ENCODE measurements at places on chromosomes 16 and 17.

DNA sequence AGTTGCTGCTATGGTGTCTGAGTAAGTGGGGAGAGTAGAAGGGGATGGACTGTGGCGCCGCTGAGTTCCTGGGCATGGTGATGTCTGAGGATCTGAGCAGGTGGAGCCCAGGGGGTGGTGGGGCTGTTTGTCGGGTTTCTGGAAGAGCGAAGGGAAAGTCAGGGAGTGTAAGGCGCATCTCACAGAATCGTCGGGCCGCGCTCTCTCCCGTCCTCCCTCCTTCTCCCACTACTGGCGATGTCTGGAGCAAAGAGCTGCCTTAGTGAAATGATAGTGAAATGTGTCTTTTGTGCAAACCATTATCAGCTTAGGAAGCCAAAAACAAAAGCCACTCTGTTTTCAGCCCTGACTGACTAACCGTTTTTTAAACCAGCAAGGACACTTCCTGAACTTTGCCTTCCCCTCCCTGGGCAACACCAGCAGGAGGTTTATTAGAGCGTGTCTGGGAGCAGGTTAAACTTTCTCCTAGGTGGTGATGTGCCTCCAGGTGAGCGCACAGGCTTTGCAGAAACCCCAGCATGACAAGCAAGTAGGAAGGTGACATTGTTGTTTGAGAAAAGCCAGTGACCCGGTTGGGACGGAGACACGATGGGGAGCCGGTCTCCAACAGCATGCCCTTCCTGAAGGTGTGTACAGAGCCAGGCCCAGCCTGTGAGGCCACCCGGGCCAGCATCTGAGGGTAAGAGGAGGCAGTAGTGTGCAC, 49.1 kb downstream of the RAB11FIP3 start:
- H3K4me3 ChIP-seq = no peak overlapping the region
- peaks cover 51% of the 10 kb centered on the region for H3K4me1 ChIP-seq
- no peaks in the 10 kb centered on the region for H3K27me3 ChIP-seq
- peaks cover 11% of the 10 kb centered on the region for H3K36me3 ChIP-seq
- no peak for DNase-seq
- no peak overlapping the region for H3K27ac ChIP-seq

DNA sequence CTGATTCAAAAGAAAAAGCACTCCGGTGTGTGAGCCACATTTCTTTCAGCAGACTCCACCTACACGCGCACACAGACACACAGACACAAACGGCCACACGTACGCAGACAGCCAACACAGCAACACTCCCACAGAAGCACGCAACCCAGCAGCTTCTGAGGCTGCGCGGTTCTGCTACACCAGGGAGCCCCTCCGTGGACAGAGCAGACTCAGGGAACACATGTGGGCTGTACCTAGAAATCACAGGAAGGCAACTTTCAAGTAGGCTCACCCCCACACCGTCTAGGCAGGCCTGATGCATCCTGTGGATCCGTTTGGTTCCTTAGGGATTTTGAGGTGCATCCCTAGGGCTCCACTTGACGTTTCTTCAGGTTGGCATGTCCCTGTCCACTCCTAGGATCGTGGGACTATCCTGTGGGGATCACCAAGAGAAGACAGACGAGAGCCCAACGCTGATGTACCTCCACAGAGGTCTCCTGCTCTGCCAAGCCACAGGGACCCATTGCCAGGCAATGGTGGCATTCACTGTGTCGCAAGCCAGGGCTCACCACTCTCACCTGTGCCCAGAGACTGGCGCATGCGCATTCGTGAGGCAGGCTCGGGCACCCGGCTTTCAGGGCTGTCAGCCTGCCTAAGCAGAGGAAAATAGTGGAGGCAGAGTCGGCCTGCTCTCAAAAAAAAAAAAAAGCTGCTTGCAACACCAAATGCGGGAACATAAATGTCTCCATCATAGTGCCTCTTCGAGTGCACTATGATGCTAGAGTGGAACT, 2333.3 kb downstream of the TP53TG3F start:
- H3K27ac ChIP-seq = no peak overlapping the region
- no peaks in the 10 kb centered on the region for H3K4me1 ChIP-seq

- H3K27ac ChIP-seq = no peak overlapping the region
- no peak overlapping the region for H3K4me3 ChIP-seq
- no peaks in the 10 kb centered on the region for H3K27me3 ChIP-seq
- DNase-seq = no peak
Measured at GRCh38 chr16:69555437-69555836, 10.3 kb upstream of the NFAT5 start.

- no peaks in the 10 kb centered on the region for H3K36me3 ChIP-seq
- H3K27ac ChIP-seq = no peak overlapping the region
- H3K4me3 ChIP-seq = no peak overlapping the region
- H3K4me1 ChIP-seq = no peaks in the 10 kb centered on the region
- H3K27me3 ChIP-seq = no peaks in the 10 kb centered on the region
- DNase-seq = peak; percentile 81
Measured at GRCh38 chr16:86392436-86393152, 117.7 kb upstream of the FOXF1 start.

DNA sequence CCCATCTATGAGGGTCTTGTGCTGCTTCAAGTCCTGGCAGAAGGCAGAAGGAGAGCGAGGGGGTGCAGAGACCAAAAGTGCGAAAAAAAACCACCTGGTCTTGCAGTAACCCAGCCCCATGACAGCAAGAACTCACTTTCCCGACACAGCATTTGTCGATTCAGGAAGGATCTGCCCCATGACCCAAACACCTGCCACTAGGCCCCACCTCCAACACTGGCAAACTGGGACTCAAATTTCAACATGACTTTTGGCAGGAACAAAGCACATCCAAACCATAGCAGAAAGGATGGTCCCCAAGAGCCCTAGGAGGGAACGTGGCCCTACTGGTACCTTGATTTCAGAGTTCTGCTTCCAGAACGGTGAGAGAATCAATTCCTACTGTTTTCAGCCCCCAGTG, 34.7 kb upstream of the KLHDC4 start:
- H3K27me3 ChIP-seq = peaks cover 12% of the 10 kb centered on the region
- no peak overlapping the region for H3K4me3 ChIP-seq
- DNase-seq = no peak

DNA sequence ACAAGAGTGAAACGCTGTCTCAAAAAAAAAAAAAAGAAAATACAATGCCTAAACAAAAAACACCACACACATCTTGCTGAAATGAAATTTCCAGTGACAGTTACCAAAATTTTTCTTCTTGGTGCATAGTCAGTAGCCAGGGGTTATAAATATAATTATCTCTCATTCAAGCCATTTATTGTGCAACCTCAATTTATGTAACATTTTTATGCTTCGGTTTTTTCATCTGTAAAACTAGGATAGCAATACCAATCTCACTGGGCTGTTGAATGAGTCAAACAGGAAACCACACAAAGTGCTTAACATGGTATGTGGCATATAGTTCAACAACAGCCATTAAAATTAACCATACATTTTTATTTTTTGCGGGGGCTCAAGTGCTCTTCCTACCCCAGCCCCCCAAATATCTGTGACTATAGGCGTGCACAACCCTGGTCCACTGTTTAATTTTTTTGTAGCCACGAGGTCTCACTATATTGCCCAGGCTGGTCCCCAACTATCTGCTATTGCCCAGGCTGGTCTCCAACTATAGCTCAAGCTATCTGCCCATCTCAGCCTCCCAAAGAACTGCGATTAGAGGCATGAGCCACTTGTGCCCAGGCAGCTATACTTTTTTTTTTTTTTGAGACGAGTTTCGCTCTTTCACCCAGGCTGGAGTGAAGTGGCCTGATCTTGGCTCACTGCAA, 2.6 kb downstream of the COG4 start:
- no peak overlapping the region for H3K4me3 ChIP-seq
- peaks cover 9% of the 10 kb centered on the region for H3K36me3 ChIP-seq
- no peaks in the 10 kb centered on the region for H3K27me3 ChIP-seq
- peaks cover 14% of the 10 kb centered on the region for H3K4me1 ChIP-seq
- no peak overlapping the region for H3K27ac ChIP-seq

GRCh38 chr17:35050170-35050569, 13.3 kb downstream of the RFFL start:
- H3K27me3 ChIP-seq = no peaks in the 10 kb centered on the region
- no peak for DNase-seq
- peaks cover 4% of the 10 kb centered on the region for H3K36me3 ChIP-seq
- peak overlapping the region; percentile 6 for H3K27ac ChIP-seq
- no peak overlapping the region for H3K4me3 ChIP-seq

DNA sequence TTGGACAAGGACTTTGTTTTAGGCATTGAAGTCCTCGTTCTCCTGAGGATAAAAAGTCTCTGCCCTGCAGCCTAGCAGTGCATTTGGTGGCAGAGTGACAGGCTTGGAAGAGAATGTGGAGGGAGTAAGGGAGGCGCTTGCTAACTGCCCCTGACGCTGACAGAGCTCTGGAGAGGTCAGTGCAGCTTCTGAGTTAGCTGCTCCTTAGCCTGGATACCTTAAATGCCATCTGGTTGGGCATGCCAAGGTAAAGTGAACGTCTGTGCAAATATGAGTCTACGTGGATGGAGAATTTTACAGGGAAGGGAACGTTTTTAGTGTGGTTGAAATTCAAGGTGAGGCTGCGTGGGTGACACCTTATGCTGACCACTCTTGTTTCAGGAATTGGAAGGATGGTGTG, 44.4 kb downstream of the SEC14L1 start:
- peaks cover 19% of the 10 kb centered on the region for H3K4me1 ChIP-seq
- H3K27me3 ChIP-seq = no peaks in the 10 kb centered on the region

DNA sequence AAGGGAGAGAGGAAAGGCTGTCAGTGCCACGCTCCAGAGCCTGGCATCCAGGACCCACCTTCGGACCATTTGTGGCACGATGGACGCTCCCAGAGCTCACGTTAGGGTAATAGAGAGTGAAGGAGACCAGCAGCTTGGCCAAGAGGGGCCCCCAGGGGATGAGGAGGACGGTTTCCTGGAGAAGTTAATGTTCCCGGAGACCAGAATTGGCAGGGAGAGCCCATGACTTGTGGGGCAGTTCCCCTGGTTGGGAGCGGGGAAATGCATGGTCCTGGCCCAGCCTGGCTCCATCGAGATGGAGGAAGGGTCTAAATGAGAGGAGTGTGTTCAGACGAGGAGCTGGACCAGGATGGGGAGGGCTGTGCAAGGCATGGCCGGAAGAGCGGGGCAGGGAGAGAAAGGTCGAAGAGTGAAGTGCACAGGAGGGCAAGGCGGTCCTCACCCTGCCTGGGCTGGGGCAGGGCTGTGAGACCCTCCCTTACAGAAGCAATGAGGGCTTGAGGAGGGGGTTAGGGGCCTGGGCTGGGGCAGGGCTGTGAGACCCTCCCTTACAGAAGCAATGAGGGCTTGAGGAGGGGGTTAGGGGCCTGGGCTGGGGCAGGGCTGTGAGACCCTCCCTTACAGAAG, 2.9 kb upstream of the HIC1 start:
- H3K36me3 ChIP-seq = peaks cover 8% of the 10 kb centered on the region
- no peak for DNase-seq
- H3K27me3 ChIP-seq = no peaks in the 10 kb centered on the region
- peaks cover 43% of the 10 kb centered on the region for H3K4me1 ChIP-seq

GRCh38 chr17:49741692-49742076, 22.2 kb downstream of the FAM117A start:
- no peak for DNase-seq
- H3K4me1 ChIP-seq = peaks cover 2% of the 10 kb centered on the region
- no peak overlapping the region for H3K4me3 ChIP-seq
- H3K36me3 ChIP-seq = no peaks in the 10 kb centered on the region
- no peak overlapping the region for H3K27ac ChIP-seq
- H3K27me3 ChIP-seq = no peaks in the 10 kb centered on the region

DNA sequence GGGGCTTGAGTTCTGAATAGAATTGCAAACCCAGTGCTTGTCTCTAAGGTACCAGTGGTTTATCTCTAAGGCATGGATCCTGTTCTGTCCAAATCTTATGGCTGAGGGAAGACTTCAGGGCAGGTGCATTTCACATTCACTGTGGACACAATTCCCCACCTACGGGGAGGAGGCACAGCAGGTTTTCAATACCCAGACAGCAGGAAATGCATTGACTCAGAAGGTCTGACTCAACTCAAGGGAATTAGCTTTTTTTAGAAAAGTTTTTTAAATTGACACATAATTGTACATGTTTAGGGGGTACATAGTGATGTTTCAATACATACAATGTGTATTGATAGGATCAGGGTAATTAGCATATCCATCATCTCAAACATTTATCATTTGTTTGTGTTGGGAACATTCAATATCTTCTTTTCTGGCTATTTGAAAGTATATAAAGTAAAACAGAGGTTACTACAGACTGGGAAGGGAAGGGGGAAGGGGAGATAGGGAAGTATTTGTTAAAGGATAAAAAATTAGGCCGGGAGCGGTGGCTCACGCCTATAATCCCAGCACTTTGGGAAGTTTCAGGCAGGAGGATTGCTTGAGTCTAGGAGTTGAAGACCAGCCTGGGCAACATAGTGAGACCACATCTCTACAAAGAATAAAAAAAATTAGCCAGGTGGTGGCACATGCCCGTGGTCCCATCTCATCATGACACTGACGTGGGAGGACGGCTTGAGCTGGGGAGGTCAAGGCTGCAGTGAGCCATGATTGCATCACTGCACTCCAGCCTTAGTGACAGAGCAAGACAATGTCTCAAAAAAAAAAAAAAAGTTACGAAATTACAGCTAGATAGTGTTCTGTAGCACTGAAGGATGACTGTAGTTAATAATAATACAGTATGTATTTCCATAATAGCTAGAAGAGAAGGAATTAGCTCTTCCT, 54.9 kb downstream of the RGS9 start:
- peaks cover 9% of the 10 kb centered on the region for H3K4me1 ChIP-seq
- no peak overlapping the region for H3K4me3 ChIP-seq
- H3K27me3 ChIP-seq = no peaks in the 10 kb centered on the region
- H3K27ac ChIP-seq = peak overlapping the region; percentile 88
- no peaks in the 10 kb centered on the region for H3K36me3 ChIP-seq
- DNase-seq = peak; percentile 81

- H3K27ac ChIP-seq = no peak overlapping the region
- H3K4me1 ChIP-seq = peaks cover 30% of the 10 kb centered on the region
- DNase-seq = no peak
- H3K36me3 ChIP-seq = no peaks in the 10 kb centered on the region
- H3K27me3 ChIP-seq = peaks cover 69% of the 10 kb centered on the region
- no peak overlapping the region for H3K4me3 ChIP-seq
Measured at GRCh38 chr17:75540923-75541503, 15.5 kb downstream of the LLGL2 start.

DNA sequence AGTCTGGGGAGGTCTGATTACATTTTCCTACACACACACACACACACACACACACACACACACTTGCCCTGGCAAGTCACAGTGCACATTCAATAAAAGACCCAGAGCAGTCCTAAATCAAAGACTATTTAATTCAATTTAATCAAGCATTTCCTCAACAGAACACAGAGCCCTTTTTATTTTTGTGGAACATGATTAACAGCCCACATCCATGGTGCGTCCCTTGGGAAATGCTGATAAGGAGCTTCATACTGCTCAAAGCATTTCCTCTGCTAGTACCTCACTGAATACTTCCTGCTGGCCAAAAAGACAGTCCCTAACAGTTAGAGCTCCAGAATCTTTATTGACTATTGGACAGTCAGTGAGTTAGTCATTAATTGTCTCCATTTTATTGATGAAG, 43.1 kb upstream of the MYH10 start:
- no peak overlapping the region for H3K27ac ChIP-seq
- H3K4me1 ChIP-seq = peaks cover 1% of the 10 kb centered on the region
- H3K4me3 ChIP-seq = no peak overlapping the region
- DNase-seq = peak; percentile 45
- H3K36me3 ChIP-seq = no peaks in the 10 kb centered on the region

All from mesenchymal stem cell (in vitro differentiated cells and primary cell).